GM12865 (cell line): ENCODE measurements at places on chromosomes 5 and 9.

DNA sequence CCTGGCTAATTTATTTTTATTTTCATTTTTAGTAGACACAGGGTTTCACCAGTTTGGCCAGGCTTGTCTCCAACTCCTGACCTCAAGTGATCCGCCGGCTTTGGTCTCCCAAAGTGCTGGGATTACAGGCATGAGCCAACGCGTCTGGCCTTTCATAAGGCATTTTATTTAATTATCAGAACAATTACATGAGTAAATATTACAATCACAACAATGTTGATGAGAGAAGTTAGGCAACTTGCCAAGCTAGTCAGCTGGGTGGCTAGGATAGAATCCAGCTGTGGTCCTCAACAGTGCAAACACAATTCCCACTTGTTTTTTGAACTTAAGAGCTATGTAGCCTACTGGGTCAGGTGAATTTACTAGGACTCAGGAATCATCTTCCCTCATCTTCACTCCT is 22.0 kb downstream of the C9orf57 start:
- DNase-seq: no peak

- no peak for DNase-seq
Observed at GRCh38 chr9:121227862-121228261, 26.2 kb upstream of the RAB14 start.

DNA sequence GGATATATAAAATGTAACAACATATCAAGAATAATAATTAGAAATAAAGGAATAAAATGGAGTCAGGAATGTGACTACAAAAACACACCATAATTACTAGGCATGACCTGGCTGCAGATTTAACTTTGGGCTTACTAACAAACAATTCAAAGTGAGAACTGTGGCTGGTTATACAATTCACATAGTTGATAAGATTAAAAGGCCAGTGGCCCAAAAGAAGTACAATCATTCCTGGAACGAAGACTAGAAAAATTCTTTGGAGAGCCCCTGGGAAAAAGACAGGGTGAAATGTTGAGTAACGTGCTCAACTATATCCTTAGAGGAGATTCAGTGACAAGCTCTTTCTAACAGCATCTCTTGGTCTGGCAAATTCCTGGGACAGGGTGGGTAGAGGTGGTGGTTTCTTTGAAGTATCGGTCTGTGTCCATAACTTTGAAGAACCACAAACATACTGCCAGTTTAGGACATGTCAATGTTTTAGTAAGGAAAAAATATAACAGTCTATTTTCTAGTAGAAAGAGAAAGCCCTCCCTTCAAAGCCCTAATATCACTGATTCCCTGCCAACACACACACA is 75.0 kb upstream of the IL6ST start:
- no peak for DNase-seq

DNA sequence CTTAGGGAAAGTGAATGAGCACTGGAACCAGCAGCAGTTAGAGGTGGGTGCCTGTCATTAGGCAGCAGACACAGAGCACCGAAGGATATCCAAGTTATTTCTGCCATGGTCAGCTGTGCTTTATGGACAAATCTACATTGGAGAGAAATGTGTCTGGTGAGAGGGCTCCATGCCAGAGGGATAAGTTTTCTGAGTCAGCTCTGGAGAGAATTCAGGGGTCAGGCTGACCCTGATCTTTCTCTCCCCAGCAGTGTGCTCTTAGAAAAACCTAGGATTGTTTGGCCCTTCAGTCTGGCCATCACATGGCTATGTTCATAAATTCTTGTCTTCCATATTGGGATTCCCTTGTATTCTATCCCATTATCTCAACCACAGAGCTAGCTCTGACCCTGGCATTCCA is 8.9 kb upstream of the IL17B start:
- no peak for DNase-seq

DNA sequence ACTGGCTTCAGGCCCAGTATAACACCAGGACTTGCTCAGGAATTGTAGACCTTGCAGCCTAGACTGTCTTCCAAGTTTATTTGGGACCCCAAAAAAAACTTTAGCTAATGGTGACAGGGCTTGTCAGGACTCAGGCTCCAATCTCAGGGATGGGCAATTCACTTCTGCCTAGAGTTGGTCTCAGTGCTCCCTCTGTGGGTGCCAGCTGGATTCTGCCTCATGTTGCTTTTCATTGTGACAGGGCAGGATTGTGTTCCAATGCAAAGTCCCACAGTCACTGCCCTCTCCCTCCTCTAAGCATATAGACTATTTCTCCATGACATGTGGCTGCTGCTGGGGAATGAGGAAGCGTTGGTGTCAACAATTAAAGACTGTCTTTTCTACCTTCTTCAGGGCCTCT is 174.7 kb downstream of the CYLC2 start:
- no peak for DNase-seq

- no peak for DNase-seq
Observed at GRCh38 chr9:124527781-124528180, 20.6 kb upstream of the NR5A1 start.

DNA sequence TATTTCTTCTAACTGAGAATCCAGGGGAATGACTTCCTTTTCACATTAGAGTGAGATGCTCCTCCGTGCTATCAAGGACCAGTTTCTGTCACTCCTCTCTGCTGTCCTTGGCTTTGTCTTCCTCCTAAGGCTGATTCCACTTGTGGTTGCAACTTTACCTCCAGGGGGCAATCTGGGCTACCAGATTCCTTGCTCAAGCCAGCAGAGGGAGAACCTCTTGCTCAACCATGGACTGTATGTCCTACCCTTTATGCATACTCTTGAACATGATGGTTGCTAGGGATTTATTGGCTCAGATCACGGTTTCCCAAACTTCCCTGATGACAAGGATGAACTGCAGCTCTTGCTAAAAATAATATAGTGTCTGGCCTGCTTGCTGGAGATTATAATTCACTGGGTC is 24.0 kb downstream of the NNT start:
- DNase-seq: peak; percentile 18

GRCh38 chr9:137679249-137679648 is 60.4 kb downstream of the EHMT1 start:
- peak; percentile 81 for DNase-seq

GRCh38 chr9:130448771-130449603 is 4.2 kb downstream of the ASS1 start:
- DNase-seq: no peak

GRCh38 chr5:178293815-178294214 is 61.2 kb upstream of the PHYKPL start:
- no peak for DNase-seq

DNA sequence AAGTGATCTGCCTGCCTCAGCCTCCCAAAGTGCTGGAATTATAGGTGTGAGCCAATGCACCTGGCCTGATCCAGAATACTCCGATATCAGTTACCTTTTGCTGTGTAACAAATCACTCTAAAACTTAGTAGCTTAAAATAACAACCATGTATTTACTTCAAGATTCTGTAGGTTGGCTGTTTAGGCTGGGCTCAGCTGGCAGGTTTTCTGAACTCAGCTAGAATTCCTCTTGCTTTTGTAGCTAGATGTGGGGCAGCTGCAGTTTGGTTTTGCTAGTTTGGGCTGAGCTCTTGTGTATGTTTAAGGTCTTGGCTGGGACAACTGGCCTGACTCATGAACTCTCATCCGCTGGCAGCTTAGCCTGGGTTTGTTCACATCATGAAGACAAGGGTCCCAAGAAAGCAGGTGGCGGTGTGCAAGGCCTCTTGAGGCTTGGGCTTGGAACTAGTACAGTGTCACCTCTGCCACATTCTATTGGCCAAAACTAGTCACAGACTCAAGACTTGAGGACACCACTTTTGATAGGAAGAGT is 138.3 kb upstream of the SHB start:
- no peak for DNase-seq

DNA sequence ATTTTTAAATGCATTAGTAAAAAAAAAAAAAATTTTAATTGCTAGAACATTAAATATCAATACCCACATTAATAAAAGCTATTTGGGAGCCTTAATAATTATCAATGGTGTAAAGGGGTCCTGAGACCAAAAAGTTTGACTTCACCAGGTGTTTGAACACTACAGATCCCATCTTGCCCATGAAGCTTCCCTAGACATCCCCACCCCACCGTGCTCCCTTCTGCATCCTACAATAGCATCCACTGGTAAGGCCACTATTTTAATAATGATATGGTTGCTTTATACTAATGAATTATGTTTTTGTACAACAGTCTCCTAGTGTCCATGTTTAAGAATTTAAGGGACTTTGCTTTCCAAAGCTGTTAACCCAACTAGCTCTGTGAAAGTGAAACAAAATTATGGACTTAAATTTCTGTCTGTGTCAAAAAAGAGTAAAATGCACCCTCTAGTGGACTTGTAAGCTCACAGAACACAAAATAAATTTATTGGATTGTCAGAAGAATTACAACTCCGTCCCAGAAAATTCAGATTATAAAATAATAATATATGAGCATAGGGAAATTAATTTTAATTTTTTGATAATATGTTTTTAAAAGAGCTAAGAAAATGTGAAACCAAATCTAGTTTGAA is 76.0 kb downstream of the ARL15 start:
- peak; percentile 57 for DNase-seq

GRCh38 chr5:141101059-141101458 is 786 bp downstream of the PCDHB3 start:
- DNase-seq: no peak

GRCh38 chr9:121503444-121503843 is 3.8 kb upstream of the GGTA1 start:
- DNase-seq: no peak

DNA sequence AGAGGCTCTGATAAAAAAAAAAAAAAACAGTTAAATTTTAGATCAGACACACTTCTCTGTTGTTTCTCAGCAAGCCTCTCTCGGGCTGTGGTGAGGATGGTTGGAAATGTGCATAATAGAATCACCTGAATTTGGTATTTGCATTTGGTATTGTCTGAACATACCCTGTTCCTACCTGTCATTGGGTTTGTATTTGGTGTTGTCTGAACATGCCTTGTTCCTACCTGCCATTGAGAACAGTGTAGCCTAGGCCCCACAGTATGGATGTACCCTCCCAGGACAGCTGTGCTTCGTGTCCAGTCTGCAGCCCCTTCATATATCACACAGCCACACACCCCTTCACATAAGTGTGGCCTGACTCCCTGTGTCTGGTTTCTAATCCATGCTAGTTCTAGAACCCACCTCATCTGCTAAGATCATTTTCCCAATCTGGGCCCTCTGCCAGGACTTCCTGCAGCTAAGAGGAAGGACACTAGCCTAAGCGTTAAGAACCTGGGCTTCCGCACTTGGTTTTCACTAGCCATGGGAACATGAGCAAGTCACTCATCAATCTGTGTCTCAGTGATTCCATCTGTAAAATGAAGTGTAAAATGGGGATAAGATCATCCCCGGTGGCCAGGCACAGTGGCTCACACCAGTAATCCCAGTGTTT is 49.2 kb downstream of the ITGA2 start:
- no peak for DNase-seq

DNA sequence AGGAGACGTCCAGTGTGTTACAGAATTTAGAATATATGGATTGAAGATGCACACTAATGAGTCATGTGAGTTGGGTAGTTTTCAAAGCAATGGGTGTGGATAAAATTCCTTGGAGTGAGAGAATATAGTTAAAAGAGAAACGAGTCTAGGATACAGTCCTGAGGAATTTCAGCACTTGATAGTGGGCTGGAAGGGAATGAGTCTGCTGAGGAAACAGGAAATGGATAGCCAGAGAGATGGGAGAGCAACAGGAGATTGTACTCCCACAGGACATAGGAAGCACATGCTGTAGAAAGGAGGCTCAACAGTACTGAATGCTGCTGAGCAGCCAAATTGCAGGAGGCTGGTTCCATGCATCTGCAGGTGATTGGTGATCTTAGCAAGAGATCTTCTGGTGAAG is 68.1 kb downstream of the FBN2 start:
- DNase-seq: no peak

GRCh38 chr9:136693490-136694162 is 6.4 kb upstream of the AGPAT2 start:
- DNase-seq: no peak

- peak; percentile 43 for DNase-seq
Observed at GRCh38 chr9:111986035-111986556, 89.5 kb downstream of the UGCG start.

- peak; percentile 43 for DNase-seq
Observed at GRCh38 chr5:115480271-115480670, 64.3 kb downstream of the FEM1C start.

GRCh38 chr9:93894691-93895079 is 60.5 kb downstream of the BARX1 start:
- no peak for DNase-seq

DNA sequence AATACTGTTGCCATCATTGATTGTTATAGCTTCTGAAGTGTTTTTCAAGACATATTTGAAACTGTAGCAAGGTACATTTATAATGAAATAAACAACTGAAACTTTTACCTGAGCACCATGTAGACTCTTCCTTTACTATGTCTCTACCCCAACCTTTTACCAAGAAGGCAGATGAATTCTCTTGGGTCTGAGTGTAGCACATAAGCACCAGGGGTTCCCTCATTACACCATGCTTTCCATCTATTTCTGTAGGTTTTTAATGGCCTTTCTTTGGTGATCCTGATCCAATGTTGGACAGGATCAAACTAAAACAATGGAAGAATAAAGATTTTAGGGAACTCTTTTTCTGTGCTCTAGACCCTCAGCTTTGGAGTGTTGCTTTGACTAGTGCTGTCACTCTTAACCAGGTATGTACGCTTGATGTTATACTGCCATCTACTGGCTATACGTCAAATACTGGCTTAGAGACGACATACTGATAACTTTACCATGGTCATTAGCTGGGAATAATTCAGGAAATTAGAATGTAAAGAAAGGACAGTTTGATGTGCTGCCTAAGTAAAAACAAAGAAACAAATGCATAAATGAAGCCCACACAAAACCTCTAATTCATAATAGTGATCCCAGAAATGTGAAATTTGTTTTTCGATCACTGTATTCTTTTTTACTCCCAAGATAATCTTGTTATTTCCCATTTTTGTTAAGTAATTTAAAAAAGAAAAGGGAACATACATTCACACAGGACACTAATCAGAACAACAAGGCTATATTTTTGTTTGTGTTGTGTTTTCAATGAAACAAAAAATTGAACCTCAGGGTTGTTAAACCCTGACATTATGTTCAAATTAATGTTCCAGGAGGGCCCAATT is 30.7 kb downstream of the IFNW1 start:
- peak; percentile 81 for DNase-seq

- no peak for DNase-seq
Observed at GRCh38 chr9:2466703-2467102, 154.9 kb upstream of the VLDLR start.

DNA sequence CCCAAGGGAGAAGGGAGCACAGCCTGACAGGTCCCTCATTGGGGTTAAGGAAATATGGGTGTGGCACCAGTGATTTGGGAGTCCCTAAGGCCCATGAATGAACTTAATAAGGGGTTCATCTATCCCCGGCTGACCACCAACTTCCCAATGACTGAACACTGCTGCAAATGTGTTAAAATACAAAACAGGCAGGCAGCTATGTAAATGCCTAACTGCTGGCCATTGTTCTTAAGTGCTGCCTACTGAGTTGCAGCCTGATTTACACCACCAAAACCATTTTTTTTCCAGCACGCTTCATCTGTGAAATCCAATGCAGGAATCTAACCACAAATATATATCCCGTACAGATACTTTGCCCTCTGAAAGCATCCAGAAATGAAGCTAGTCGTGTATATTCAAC is 478.5 kb downstream of the PTPRD start:
- no peak for DNase-seq

- DNase-seq: peak; percentile 29
Observed at GRCh38 chr9:89312222-89312571, 1.2 kb downstream of the CKS2 start.

- no peak for DNase-seq
Observed at GRCh38 chr5:144120661-144121180, 49.7 kb downstream of the YIPF5 start.
